ENCODE measurements at places on chromosomes 6 and 20.
A peak's percentile ranks its signal among the peaks of the same experiment; 100 is the strongest.

GRCh38 chr6:46039646-46040045 lies 24.0 kb upstream of the CLIC5 start:
- no peak for DNase-seq

GRCh38 chr6:165511807-165512206 lies 151.2 kb downstream of the PDE10A start:
- DNase-seq: no peak

GRCh38 chr20:45545754-45546453 lies 1.3 kb downstream of the EPPIN start:
- no peak for DNase-seq

DNA sequence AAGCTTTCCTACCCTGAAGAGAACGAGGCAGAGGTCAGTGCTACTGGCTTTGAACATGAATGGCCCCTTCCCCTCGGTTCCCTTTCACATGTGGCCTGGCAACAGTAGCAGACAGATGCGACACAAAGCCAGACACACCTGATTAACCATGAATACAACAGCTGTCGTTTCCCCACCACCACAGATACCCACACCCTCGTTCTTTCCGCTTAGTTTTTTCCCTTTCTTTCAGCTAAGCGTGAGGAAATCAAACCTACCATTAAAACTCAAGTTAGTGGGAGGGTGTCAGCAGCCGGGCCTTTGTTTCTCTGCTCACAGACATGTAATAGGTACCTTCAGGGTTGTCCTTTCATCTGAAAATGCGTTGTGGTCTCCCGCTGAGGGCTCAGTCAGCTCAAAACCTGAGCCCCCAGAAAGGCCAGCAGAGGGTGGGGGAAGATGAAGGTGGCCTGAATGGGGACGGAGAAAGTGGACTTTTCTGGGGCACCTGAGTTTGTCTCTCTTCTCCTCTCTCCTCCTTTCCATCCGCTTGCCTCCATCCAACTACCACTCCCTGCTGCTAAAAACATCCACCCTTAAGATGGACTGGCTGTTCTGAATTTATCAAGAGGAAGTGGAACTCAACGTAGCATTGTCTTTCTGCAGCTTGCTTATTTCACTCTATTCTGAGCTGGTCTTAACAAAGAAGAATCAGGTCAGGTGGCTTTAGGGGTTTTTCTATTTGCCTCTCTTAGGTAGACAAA lies 516.6 kb upstream of the JARID2 start:
- DNase-seq: no peak

DNA sequence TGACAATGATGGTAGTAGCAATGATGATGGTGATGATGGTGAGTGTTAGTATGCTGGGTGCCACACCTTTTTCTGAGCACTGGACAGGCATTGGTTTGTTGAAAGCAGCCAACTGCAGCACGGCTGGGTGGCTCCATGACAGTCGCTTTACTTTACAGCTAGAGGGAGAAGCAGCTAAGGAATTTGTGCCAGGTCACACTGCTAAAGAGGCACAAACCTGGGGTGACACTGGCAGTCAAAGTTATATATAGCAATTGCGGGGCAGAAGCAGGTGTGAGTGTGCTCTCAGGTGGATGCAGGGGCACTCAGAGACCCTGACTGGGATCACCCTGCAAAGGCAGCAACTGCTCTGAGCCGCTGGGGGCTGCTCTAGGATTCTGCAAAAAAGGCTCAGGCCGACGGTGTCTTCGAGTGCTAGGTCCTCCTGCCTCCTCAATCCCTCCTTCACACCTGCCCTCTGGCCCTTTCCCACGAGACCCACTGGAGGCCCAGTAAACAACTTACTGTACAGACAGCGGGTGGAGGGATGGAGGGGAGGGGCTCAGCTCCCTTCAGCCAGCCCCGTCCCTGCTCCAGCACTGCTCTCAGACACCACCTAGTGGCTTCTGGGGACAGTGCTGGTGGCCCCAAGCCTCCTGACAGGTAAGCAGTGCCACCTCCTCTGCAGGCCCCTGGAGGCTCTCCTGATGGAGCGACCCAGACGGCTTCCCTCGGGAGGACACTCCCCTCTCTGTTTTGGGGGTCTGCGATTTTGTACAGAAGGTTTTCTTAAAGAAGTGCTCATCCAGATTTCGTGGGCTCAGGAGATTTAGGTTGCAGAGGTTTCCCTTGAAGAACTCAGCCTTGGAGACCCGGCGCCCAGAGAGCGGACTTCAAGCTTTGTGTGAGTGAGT lies 4.4 kb upstream of the RPS21 start:
- DNase-seq: peak; percentile 60

DNA sequence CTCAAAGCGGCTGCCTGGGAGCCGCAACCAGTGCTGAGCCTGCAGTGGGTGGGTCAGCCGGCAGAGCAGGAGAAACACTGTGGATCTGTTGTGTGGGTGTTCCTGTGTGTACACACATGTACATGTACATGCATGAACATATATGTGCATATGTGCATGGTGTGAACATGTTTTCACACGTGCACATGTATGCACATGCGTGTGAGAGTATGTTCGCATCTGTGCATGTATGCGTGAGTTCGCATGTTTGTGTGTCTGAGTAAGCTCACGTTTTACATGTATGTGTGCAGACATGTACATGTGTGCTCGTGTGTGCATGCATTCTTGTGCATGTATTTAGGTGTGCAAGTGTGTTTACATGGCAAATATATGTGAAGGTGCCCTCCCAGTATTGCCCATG lies 302.6 kb downstream of the CDH4 start:
- DNase-seq: no peak

DNA sequence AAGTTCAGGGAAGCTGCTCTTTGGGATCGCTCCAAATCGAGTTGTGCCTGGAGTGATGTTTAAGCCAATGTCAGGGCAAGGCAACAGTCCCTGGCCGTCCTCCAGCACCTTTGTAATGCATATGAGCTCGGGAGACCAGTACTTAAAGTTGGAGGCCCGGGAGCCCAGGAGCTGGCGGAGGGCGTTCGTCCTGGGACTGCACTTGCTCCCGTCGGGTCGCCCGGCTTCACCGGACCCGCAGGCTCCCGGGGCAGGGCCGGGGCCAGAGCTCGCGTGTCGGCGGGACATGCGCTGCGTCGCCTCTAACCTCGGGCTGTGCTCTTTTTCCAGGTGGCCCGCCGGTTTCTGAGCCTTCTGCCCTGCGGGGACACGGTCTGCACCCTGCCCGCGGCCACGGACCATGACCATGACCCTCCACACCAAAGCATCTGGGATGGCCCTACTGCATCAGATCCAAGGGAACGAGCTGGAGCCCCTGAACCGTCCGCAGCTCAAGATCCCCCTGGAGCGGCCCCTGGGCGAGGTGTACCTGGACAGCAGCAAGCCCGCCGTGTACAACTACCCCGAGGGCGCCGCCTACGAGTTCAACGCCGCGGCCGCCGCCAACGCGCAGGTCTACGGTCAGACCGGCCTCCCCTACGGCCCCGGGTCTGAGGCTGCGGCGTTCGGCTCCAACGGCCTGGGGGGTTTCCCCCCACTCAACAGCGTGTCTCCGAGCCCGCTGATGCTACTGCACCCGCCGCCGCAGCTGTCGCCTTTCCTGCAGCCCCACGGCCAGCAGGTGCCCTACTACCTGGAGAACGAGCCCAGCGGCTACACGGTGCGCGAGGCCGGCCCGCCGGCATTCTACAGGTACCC lies at the start of gene ESR1:
TSS of gene ESR1 (plus strand) at position 170 of the 858 bp plus-strand sequence. CDS start at position 401, 231 bp downstream.
- DNase-seq: no peak

- DNase-seq: peak; percentile 67
Observed at GRCh38 chr20:62651285-62652021, 9.2 kb downstream of the SLCO4A1 start.

GRCh38 chr6:129251669-129252376 lies 368.9 kb downstream of the LAMA2 start:
- no peak for DNase-seq

- no peak for DNase-seq
Observed at GRCh38 chr6:170175644-170176135, 115.2 kb downstream of the DLL1 start.

GRCh38 chr6:33994472-33995308 lies 151.2 kb downstream of the GRM4 start:
- no peak for DNase-seq

GRCh38 chr6:8006208-8006607 lies 58.0 kb downstream of the BLOC1S5 start:
- DNase-seq: no peak

GRCh38 chr20:31811796-31812728 lies 7.1 kb upstream of the MYLK2 start:
- no peak for DNase-seq

DNA sequence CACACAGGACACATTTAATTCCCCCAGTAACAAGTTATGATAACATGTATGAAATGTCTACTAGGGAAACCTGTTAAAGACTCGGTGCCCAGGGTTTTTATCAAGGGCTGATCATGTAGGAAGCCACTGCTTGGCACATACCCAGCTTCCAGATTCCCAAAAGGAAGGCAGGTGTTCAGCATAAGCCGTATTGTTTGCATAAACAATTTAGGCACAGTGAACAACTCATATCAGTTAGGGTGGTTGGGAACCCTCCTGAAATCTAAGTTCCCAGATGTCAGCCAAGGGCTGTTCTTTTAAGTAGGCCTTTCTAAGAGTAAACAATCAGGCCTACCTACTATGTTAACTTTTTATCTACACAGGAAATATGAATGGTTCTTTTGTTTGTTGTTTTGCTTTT lies 74.1 kb downstream of the ASXL1 start:
- DNase-seq: no peak

DNA sequence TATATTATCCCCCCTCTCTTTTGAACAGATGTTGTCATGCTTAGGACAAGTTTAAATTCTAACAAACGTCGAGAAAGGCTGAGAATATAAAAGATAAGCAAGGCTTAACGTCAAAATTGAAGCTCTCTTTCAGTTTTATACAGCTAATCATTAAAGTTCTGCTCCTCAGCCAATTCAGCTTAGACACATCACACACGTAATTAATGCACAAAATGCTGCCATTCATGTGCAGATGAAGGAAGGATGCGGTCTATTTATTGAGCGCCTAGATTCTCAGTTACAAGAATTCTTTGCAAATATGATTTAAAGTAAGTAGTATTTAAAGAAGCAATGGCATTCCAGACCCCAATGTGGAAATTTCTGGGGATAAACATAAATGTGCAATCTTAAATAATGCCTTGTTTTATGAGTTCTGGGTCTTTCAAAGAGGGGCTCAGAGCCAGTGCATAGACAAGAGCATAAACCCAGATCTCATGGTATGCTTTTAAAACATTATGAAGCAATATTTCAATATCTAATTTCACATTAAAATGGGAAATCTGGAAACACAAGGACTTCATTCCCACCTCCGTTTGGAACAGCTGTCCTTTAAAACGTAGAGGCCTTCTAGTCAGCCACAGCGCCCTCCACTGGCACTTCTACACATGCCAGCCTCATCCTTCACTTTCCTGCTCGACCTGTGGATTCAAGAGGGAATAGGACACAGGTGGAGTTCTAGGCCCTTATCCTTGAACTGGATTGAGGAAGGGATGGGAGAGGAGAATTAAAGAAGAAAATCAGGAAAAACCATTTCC lies 85.8 kb downstream of the LYRM4 start:
- DNase-seq: no peak

- DNase-seq: no peak
Observed at GRCh38 chr20:5393218-5393870, 76.6 kb upstream of the PROKR2 start.

DNA sequence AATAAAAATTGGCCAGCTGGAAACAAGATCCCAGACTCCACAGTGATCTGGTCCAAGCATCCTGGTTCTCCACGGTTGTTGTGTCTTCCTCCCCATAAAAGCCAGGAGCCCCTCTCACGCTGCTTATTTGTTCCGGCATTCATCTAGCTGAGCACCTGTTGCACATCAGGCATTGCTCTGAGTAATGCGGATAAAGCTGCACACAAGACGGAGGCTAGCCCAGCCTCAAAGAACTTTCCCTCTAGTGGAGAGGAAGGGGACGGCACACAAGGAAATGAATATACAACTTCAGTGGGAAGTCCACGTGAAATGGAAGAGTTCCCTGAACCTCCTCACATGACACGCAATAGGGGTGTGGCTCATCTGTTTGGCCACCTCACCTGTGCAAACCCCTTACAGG lies 30.3 kb upstream of the NXT1 start:
- DNase-seq: no peak

- DNase-seq: no peak
Observed at GRCh38 chr6:8535519-8535918, 100.2 kb upstream of the SLC35B3 start.

- no peak for DNase-seq
Observed at GRCh38 chr6:15614277-15614676, 48.6 kb downstream of the DTNBP1 start.

DNA sequence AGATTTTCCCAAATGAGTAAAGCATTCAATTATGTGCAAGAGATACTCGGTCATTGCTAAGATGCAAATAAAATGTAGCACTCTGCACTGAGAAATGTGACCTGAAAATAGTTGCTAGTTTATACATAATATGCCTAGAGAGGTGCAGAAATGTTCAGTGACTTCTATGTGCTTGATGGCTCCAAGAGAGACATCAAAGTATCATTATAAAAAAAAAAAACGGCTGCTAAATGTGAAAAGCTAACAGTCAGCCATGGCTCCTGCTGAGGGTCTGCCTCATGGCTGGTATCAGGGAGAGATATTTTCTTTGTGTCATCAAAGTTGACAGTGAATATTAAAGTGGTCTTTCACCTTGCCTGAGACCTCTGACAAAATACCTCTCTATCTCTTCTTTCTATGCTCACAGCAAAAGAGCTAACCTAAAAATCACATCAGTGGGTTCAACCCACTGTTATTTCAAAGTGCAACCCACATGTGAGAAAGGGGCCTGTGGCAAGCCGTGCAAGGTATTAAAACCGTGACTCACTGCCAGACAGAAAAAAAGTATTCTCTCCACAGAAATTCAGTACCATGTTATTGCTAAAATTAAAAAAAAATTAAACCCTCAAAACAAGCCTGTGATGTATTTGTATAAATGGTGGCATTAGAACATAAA lies 259.0 kb downstream of the HIVEP2 start:
- DNase-seq: no peak

- no peak for DNase-seq
Observed at GRCh38 chr20:44924541-44924940, 14.7 kb downstream of the PABPC1L start.

- DNase-seq: no peak
Observed at GRCh38 chr6:131673184-131673583, 28.0 kb downstream of the OR2A4 start.

DNA sequence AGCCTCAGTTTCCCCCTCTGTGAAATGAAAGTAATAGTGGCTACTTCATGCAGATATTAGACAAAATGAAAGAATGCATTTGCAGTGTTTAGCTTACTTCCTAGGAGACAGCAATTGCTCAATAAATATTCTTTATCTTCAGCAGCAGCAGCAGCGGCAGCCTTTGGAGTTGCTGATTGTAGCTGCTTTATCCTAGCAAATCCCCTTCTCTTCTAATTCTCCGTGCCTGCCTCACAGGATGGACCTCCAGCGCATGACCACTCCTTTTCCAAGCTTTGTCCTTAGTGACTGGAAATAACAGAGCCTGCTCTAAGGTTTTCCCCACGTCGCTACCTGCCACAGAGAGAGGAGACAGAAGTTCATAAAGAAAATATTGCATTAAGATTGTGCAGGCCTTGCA lies 279.8 kb downstream of the TSHZ2 start:
- no peak for DNase-seq

- no peak for DNase-seq
Observed at GRCh38 chr6:91477688-91478087, 890.8 kb upstream of the MAP3K7 start.

Measured in stimulated activated CD8-positive, alpha-beta memory T cell treated with anti-CD3 and anti-CD28 coated beads, Interleukin-4, amount 100 ng/mL, for 1 hour (primary cell).